ENCODE measurements at places on chromosomes 1 and 21.
A peak's percentile ranks its signal among the peaks of the same experiment; 100 is the strongest.

GRCh38 chr1:23611601-23612327 lies 52.5 kb upstream of the ID3 start:
- DNase-seq, result no peak

GRCh38 chr1:116988908-116989307 lies 12.7 kb upstream of the CD101 start:
- no peak for DNase-seq

GRCh38 chr1:40948741-40949443 lies 30.6 kb upstream of the CTPS1 start:
- peak; percentile 29 for DNase-seq

DNA sequence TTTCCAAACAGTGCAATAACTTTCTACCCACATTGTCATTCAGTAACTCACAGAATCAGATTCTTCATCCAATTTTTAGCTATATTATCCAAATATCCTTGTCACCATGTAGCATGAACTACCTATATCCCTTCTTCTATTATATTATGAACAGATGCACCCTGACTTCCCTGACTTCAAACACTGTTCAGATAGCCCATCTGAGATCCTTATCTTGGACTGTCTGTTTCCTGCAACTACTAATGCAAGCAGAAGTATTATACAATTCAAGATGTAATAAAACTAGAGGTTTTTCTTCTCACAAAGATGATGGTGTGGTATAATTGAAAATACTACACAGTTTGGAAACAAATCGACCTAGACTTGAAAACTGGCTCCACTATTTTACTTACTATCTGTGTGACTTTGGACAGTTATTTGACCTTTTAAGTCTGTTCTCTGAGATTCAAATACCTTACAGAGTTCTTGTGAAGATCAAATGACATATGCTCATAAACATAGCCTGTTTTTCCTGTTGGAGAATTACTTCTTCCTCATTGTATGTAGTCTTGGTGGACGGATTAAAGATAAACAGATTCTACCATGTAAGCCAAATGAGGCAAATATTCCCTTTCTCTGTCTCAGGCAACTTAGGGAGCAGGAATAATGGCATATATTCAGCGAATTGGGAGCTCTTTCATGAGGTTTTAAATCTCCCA lies 407.9 kb upstream of the ZRANB2 start:
- DNase-seq, result no peak

DNA sequence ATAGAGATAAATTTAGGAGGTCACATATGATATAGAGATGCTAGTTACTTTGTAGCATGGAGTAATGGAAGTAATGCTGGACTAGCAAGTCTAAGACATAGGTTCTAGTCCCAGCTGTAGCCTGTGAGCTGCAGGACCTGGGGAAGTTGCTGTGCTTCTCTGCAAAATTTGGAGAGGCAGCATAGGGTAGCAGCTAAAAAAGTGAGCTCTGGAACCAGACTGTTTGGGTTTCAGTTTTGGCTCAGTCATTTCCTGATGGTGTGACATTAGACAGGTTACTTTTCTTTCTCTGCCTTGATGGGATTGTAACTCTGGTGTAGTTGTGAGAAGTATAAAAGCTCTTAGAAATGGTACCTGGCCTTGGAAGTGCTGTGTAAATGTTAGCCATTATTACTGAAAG lies 3.3 kb downstream of the METTL13 start:
- DNase-seq, result no peak

DNA sequence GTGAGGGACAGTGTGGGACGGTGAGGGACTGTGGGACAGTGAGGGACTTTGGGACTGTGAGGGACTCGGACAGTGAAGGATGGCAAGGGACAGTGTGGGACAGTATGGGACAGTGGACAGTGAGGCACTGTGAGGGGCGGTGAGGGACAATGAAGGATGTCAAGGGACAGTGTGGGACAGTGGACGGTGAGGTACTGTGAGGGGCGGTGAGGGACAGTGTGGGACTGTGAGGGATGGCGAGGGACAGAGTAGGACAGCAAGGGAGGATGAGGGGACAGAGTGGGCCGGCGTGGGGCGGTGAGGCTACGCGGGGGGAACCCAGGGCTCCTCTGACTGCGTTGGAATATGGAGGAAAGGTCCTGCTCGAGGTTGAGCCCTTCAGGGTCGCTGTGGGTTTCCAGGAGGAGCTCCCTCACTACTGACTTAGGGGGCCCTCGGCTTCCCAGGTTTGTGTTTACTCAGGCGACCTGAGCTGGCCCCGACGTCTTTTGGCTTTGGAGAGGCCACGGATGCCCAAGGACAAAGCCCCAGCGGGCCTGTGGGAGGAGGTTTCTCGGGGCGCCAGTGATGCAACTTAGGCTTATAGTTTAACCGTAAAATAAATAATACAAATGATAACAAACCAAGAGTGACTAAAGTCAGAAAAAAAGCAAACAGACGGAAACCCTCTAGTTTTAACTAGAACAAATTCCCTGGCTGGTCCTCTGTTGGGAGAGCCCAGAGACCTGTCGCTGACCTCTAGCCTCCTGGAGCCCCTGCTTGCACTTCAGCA lies 1.1 kb upstream of the ERRFI1 start:
- DNase-seq, result no peak

- DNase-seq, result no peak
These were observed 569.3 kb upstream of the NEGR1 start for GRCh38 chr1:72851597-72851996.

DNA sequence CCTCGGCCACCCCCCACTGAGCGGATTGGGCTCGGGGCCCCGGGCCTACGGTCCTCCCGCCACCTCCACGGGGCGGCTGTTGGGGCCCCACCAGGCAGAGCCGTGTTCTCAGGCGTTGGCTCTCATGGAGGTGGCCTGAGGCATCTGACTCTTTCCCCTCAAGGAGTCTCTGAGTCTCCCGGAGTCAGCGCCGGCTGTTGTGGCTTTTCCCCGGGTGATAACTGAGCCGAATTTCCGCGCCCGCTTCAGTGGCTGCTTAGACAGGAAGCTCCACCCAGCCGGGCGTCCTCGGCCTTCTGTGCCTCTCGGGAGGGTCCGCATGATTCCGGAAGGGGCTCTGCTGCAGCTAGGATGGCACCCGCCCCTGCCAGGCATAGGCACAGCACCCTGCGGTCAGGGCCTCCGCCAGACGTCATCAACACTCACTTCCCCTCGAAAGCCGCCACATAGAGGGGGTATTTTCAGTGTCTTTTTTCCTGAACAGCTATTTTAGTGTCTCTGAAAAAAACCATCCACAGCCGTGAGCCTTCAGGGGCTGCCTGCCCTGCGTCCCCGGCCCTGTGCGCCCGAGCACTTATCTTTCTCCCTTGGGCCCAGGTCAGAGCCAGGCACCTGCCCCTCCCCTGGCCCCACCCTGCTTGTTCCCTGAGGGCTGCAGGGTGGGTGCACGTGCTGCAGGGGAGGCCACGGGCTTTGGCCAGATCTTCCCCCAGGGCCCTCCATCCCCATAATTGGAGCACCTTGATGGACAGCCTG lies 72.9 kb downstream of the SKI start:
- DNase-seq, result no peak

- DNase-seq, result no peak
These were observed 125.8 kb downstream of the XPR1 start for GRCh38 chr1:180757657-180758056.

- peak; percentile 34 for DNase-seq
These were observed 6.0 kb upstream of the AGO1 start for GRCh38 chr1:35876988-35877387.

DNA sequence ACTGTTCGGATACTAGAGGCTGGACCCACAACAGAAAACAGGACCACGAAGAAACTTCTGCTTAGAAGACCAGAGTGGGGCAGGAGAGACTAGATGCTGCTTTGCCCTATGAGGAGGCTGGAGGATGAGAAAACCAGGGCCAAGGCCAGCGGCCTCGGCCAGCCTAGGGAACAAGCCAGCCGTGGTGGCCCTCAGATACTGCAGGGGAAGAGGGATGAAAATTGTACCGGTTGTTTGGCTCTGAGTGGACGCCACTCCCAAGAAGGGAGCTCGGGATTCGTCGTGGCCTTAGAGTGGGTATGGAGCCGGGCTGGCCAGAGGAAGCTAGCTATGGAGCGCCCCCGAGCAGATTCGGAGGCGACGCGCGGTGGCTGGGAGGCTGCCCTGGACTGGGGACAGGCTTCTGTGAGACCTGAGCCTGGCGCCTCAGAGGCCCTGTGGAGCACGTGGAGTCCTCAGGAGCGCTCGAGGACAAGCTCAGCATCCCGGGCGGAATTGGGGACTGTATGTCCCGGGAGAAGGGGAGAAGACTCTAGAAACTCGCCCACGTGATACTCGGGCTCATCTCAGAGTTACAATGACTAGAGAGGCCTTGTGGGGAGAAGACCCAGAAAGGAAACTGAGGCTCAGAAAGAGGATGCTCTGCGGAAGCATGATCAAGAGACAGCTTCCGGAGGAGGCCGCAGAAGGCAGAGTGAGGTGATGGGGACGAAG lies 2.8 kb downstream of the PRRX1 start:
- peak; percentile 84 for DNase-seq

- DNase-seq, result no peak
These were observed 7.6 kb downstream of the CD101 start for GRCh38 chr1:117009132-117009531.

- DNase-seq, result no peak
These were observed 83.5 kb upstream of the ZNF281 start for GRCh38 chr1:200493344-200493743.

DNA sequence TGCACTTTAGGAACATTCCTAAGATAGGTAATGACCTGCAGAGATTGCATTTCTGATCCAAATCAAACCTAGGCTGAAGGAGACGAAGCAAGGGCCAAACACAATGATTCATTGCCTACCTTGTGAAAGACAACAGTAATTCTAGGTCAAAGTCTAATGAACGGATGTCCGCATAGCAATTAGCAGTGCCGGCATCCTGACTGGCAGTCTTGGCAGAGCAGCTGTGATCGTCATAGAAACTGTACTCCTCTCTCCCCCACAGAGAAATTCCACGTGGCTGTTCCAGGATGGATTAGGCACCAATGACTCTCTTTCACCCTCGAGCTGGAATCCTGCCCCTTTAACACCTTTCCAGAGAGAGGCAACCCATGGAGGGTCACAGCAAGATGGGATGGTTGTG lies 28.9 kb upstream of the VAV3 start:
- no peak for DNase-seq

DNA sequence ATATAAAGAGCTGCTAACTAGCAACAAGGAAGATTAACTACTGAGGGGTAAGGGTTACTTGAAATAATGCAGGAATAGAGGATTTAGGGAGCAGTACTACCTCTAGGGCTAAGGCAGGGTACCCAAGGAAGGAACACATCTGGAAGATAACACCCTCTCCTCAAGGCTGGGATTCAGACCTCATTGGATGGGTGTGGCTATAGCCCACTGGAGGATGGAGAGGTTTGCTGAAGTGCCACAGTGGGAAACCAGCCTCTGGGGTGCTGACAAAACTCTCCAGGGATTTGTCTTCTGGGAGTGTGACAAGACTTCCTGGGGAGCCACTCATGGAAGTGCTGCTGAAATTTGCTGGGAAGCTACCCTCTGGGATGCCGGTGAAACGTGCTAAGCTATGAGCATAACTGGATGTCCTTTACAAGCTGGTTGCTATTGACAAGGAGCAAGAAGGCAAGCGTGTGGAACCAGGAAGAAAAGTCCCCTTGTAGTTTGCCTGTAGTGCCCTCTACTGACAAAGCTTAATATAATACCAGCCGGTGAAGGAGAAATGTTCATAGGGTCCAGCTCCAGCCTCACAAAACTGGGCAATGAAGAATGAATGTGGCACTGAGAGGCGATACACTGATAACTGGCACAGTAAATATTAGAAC lies 122.8 kb upstream of the USP24 start:
- peak; percentile 51 for DNase-seq

GRCh38 chr1:179092896-179093461 lies 11.1 kb downstream of the TOR3A start:
- DNase-seq, result no peak

DNA sequence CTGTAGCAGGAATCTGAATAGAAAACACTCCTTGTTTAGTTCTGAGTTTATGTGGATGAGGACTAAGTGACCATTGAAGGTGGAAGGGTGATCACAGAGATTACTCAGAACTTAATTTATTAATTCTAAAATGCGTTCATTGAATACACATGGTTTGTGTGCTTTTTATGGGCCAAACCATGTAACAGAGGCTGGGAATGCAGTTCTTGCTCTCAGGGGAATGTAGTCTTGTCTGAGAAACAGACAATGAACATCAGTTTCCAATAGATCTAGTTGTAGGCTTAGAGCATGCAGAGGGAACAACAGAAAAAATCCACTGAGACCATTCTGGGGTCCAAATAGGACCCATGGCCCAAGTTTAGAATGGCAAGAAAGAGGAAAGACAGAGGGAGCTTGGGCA lies 46.1 kb downstream of the ITSN1 start:
- no peak for DNase-seq
